ENCODE measurements at places on chromosomes 2 and 18. TPM values are rescaled to one million over a fixed set of nuclear protein-coding genes. Genes with fewer than 3 reads are reported as not detected.
A peak's percentile ranks its signal among the peaks of the same experiment; 100 is the strongest.

GRCh38 chr2:176999301-176999700 is 213.3 kb upstream of the HNRNPA3 start:
- H3K4me1 ChIP-seq, result no peaks in the 10 kb centered on the region
- no peaks in the 10 kb centered on the region for H3K27me3 ChIP-seq
- no peaks in the 10 kb centered on the region for H3K36me3 ChIP-seq
- no peak for DNase-seq
- H3K4me3 ChIP-seq, result no peak overlapping the region
- no peak overlapping the region for H3K27ac ChIP-seq

- no peak overlapping the region for H3K4me3 ChIP-seq
- H3K36me3 ChIP-seq, result no peaks in the 10 kb centered on the region
- H3K27ac ChIP-seq, result no peak overlapping the region
Measured at GRCh38 chr2:128499367-128500137, 180.9 kb upstream of the HS6ST1 start.

MREG gene
- 19.7 TPM for total RNA-seq

GRCh38 chr2:176464886-176465564 is 195.8 kb downstream of the MTX2 start:
- no peak overlapping the region for H3K4me3 ChIP-seq
- H3K36me3 ChIP-seq, result no peaks in the 10 kb centered on the region
- no peaks in the 10 kb centered on the region for H3K4me1 ChIP-seq
- DNase-seq, result no peak

MOGAT1 gene
- not detected for total RNA-seq

GRCh38 chr2:233081232-233081730 is 21.1 kb downstream of the INPP5D start:
- peaks cover 3% of the 10 kb centered on the region for H3K36me3 ChIP-seq
- H3K4me1 ChIP-seq, result peaks cover 62% of the 10 kb centered on the region
- peak; percentile 56 for DNase-seq
- no peaks in the 10 kb centered on the region for H3K27me3 ChIP-seq
- H3K27ac ChIP-seq, result peak overlapping the region; percentile 61
- H3K4me3 ChIP-seq, result no peak overlapping the region

- H3K36me3 ChIP-seq, result no peaks in the 10 kb centered on the region
- DNase-seq, result no peak
- peaks cover 10% of the 10 kb centered on the region for H3K4me1 ChIP-seq
- H3K27ac ChIP-seq, result no peak overlapping the region
Measured at GRCh38 chr18:10455726-10456453, 1.5 kb downstream of the APCDD1 start.

DNA sequence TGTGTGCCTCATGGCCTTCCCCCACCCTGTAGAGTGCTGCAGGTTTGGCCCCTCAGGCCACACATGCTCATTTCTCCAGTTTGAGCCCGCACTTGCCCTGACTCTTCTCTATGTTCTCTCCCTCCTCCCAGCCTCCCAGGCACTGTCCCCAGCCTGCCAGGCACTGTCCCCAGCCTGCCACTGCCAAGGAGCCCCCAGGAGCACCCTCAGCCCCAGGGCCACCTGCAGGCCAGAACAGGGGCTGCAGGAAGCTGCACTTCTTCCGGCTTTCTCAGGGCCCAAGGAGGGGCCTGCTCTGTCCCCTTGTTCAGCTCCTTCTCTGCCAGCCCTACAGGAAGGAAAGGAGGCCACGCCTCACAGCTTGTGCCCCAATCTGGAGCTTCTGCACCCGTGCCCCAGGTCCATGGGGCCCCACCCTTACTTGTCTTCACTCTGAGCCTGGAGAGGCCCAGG is 31.6 kb downstream of the CYP26B1 start:
- H3K27ac ChIP-seq, result no peak overlapping the region
- no peaks in the 10 kb centered on the region for H3K27me3 ChIP-seq
- H3K4me3 ChIP-seq, result no peak overlapping the region
- H3K36me3 ChIP-seq, result no peaks in the 10 kb centered on the region
- DNase-seq, result no peak
- peaks cover 6% of the 10 kb centered on the region for H3K4me1 ChIP-seq

FOXD4L1 gene
- 0.24 TPM for total RNA-seq

SERPINB3 gene
- total RNA-seq, result 2.6 TPM

ASXL2 gene
- total RNA-seq, result 7.4 TPM

GTF2A1L gene
- 0.47 TPM for total RNA-seq

SULT1C2 gene
- total RNA-seq, result 0.57 TPM

Data from thymus (tissue), 14 donors.